ENCODE measurements at places on chromosomes 3 and 15. TPM values are rescaled to one million over a fixed set of nuclear protein-coding genes. Genes with fewer than 3 reads are reported as not detected.

DNA sequence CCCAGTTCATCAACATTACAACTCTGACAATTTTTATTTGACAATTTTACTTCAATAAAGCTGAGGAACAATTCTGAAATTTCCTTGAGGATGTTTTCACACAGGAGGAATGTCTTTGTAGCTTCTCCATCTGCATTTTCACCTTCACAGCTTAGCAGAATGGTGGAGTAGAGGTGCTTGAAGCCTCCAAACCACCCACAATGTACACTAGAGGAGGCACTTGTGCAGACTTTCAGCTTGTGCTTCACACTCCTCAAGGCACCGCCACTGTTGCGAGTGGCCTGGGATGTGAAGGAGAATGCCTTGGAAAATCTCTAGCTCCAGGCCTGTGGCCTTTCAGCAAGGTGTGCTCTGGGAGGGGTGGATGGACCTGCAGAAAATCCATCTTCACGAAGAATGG lies 181.9 kb downstream of the EPHB1 start:
- DNase-seq, result no peak

DNA sequence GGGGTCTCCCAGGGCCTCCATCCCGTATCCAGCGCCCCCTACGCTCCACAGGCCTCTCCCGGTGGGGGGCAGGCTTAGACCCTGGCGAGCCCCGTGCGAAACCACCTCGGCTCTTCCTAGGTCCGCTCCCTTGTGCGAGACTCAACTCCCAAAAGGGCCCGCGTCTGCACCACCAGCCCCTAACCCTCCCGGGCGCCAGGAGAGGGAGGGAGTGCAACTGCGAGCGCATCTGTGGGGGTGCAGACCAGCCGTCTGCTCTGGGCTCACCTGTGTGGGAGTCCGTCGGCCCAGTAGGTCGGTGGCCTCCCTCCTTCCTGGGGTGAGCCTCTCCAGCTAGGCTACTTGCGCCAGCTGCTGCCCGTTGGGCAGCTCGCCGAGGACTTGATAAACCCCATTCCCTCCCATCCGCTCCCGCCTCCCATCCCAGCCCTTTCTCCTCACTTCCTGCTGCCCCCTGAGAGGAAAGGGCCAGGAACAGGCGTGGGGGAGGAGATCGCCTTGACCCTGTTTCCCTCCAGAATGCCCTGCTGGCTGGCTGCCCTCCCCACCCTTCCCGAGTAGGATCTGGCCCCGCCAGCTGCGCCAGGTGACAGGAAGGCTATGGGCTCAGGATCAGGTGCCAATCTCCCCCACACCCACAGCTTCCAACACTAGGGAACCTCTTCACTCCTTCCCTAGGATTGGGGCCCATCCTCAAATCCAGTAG lies at the start of gene HYAL2:
Gene HYAL2, minus strand, starts transcription at position 360 of the 706 bp plus-strand sequence. CDS start 2,256 bp downstream, outside the sequence.
- DNase-seq, result peak; percentile 89

- DNase-seq, result no peak
Observed at GRCh38 chr15:48109856-48110531, 10.8 kb upstream of the SLC24A5 start.

- peak; percentile 69 for DNase-seq
Observed at GRCh38 chr3:13525827-13526625, 22.9 kb upstream of the FBLN2 start.

DNA sequence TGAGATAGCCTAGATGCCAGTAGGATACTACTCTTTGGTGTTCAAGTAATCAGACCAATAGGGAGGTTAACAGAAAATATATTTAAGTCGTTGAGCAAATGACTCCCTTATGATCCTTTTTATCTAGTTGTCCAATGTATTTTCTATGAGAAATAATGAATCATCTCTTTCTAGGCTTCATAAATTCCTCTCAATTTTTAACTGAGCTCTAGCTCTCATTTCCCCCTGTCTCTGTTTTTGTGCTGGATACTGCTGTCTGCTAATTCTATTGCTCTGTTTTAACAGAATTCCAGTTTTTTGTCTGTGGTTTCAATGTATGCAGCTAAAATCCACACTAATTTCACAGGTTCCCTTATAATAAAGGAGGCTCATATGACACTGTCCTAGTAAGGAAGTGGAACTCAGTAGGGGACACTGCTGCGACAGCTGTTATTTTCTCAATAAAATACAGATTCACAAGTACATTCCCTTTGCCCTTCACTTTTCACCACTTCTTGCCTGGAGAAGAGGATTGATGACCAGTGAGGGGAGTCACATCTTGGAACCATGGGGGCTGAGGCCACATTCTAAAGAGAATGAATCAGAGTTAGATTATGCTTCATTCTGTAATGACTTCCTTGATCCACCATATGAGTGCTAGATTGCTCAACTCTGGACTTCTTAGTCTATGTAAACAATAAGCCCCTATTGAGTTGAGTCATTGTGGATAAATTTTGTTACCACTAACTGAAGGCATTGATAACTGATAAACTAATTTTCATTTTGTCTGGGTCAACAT lies 558.7 kb upstream of the KCNMB2 start:
- DNase-seq, result no peak

GRCh38 chr15:60362321-60363086 lies 35.3 kb downstream of the ANXA2 start:
- DNase-seq, result no peak

DNA sequence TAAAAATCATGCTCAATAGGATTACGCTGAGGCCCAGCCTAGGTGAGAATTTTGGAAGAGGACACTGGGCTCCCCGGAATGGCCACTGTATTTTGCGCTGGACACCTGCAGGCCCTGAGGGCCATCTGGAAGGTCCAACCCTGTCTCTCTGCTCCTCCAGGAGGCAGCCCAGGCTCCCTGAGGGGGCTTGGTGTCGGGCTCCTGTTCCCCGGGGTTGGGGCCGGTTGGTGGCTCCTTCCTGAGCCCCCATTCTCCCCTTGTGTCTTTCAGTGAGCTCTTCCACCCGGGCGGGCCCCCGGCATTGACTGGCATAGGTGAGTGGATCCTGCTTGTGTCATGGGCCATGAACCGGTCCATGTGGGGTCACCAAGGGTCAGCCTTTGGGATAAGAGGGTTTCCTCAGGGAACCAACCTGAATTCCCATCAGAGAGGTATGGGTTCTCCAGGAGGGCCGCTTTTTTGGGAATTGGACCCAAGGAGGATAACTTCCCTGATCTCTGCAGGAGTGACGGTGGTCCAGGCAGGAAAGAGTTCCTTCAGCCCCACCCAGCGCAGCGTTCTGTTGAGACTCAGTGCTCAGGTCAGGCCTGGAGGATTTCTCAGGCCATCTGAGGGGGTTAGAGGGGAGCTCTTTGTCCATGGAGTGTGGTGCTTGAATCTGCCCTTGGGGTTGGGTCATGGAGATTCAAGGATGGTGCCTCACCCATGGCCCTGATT lies 187.8 kb downstream of the UBE3A start:
- DNase-seq, result peak; percentile 40

- DNase-seq, result no peak
Observed at GRCh38 chr15:101264011-101264410, 12.2 kb upstream of the CHSY1 start.

- DNase-seq, result no peak
Observed at GRCh38 chr15:45307230-45307924, 55.3 kb downstream of the SLC28A2 start.

DNA sequence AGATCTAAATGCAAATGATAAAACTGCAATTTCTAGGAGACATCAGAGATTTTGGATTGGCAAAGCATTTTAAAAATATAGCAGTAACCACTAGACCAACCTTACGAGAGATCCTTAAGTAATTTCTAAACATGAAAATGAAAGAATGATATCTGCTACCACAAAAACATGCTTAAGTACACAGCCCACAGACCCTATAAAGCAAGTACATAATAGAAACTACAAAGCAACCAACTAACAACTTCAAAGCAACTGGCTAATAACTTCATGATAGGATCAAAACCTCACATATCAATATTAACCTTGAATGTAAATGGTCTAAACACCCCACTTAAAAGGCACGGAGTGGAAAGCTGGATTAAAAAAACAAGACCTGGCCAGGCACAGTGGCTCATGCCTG lies 209.9 kb upstream of the SOX14 start:
- no peak for DNase-seq

DNA sequence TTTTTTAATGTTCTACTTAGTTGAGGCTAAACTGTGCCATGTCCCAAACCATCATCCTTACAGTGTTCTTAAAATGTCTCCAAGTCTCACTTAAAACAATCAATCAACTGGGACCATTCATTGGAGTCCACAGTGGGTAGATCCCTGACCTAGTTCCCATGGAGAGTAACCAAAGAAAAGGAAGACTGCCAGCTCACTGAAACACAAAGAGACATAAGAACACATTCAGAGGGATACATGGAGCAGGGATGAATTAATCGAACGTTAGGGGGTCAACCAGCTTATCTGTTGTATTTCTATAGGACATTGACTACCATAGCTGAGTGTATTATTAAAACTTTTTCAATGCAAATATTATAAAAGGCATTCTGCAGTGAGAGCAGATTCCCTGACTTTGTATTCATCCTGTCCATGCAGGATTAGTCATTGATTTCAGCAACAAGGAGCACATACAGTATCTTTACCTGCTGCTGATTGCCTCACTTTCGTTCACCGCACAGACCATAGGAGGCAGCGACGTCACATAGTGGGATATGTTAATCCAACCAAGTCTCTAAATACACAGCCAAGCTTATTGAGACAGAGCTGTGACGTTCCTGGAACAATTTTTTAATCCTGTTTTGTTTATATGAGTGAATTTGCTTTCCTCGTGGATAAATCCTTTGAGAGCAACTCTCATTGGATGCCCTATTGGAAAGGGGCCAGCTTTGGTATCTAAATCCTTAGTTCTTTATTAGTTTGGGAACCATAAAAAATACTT lies 364.9 kb upstream of the RBMS3 start:
- no peak for DNase-seq

DNA sequence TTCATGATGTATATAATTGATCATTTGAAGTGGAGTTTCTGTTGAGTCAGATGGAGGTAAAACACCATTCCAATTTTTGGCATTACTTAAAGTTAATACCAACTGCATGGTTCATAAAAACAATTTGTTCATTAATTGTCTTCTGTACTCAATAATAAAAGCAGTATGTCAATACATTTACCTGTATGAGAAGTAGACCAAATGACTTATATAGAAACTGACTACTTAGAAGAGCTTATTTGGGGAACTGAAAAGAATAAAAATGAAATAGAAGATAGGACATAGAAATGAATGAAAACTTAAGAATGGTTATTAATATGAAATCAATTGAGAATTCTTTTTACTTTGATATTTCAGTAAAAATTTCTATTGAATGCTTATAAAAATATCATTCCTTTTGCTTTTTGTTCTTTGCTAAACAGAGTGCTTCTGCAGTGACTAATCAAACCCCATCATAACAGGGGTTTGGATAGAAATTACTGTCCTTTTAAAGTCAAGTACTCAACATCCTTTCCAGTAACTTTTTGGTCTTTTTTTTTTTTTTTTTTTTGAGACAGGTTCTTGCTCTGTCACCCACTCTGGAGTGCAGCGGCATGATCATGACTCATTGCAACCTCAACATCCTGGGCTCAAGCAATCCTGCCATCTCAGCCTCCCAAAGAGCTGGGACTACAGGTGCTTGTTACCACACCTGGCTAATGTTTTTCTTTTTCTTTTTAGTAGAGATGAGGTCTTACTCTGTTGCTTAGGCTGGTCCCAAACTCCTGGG lies 6.5 kb upstream of the CRYBG3 start:
- DNase-seq, result no peak

- no peak for DNase-seq
Observed at GRCh38 chr15:74829486-74829885, 3.1 kb downstream of the CPLX3 start.

- peak; percentile 85 for DNase-seq
Observed at GRCh38 chr3:186255703-186256331, 106.2 kb downstream of the DGKG start.

DNA sequence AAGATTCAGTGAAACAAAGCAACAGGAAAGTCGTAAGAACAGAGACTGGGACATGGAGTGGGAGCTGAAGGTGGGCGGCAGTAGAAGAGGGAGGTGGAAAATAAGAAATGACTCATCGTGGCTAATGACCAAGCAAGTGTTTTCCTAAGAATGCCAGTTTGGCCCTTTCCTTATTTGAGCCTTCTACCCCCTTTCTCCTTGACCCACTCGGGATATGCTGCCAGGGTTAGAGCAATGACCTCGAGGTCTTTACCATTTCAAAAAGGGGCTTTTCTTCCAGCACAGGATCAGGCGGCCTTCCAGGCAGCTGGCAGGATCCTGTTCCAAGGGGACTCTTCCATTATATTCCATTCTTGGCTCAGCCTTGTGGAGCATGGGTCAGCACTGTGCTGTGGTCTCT lies 241.1 kb downstream of the RYR3 start:
- no peak for DNase-seq

GRCh38 chr3:194178669-194179068 lies 42.7 kb downstream of the HES1 start:
- DNase-seq, result no peak

GRCh38 chr3:111151438-111151837 lies 79.8 kb downstream of the NECTIN3 start:
- DNase-seq, result no peak

DNA sequence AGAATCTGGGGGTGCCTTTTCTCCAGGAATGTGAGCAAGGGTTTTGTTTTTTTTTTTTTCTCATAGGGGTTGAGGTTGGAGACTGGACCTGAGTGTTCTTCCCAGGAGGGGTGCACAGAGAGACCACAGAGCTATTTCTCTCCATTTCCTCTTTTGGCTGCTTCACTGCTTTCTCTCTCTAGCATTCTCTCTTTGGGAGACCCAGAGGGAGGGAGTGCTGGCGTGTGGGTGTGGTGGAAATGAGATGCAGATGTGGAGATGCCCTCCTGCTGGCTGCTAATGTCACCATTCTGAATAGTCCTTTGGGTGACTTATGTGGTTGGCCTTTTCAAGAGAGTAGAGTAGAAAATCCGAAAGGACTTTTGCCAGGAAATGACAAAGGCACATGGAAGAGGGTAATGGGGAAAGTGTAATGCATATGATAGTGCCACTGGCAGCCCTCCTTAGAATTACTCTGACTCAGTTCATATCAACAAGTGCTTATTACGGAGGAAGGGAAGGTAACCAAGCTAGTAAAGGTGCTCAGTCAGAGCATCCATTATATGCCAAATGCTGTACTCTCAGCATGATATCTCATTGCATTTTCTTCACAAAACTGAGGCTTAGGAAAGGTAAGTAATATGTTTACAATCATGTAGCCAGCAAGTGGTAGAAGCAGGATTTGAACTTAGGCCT lies 1.9 kb downstream of the SYN2 start:
- DNase-seq, result no peak

- DNase-seq, result no peak
Observed at GRCh38 chr3:146574173-146574572, 29.8 kb upstream of the PLSCR1 start.

- no peak for DNase-seq
Observed at GRCh38 chr15:93110502-93111040, 21.6 kb upstream of the RGMA start.

- no peak for DNase-seq
Observed at GRCh38 chr3:71042759-71043158, 540.8 kb downstream of the FOXP1 start.

- DNase-seq, result no peak
Observed at GRCh38 chr3:127959873-127960272, 44.8 kb downstream of the KBTBD12 start.

- DNase-seq, result no peak
Observed at GRCh38 chr3:11389386-11390268, 117.4 kb downstream of the ATG7 start.

Gene GOLGA8G
- total RNA-seq, result not detected

Gene MEX3B
- 1.1 TPM for total RNA-seq

Gene SPATA12
- total RNA-seq, result not detected

Gene IP6K1
- total RNA-seq, result 51.4 TPM

Gene CTXND1
- total RNA-seq, result 4.4 TPM

Gene XCR1
- total RNA-seq, result 5.5 TPM

Gene ZIC1
- not detected for total RNA-seq

Gene ANKRD34C
- not detected for total RNA-seq

Gene ISLR
- total RNA-seq, result 49.6 TPM

Gene ZCWPW2
- total RNA-seq, result not detected

Gene SATB1
- total RNA-seq, result 71.3 TPM

Gene GJD2
- total RNA-seq, result not detected
